Stimulated activated CD8-positive, alpha-beta memory T cell treated with anti-CD3 and anti-CD28 coated beads, Interleukin-4, amount 100 ng/mL, for 1 hour (primary cell): ENCODE measurements at places on chromosomes 7 and 10.

- DNase-seq, result no peak
These were observed 54.6 kb downstream of the AGMO start for GRCh38 chr7:15507171-15507570.

GRCh38 chr10:4028027-4028471 is 243.0 kb upstream of the KLF6 start:
- DNase-seq, result no peak

- no peak for DNase-seq
These were observed 91.0 kb downstream of the CUBN start for GRCh38 chr10:17038627-17039026.

- no peak for DNase-seq
These were observed 61.5 kb downstream of the TNS3 start for GRCh38 chr7:47520406-47520805.

- no peak for DNase-seq
These were observed 317.4 kb downstream of the EXOC4 start for GRCh38 chr7:133570321-133570720.
